ENCODE measurements at places on chromosomes 12 and 14. TPM values are rescaled to one million over a fixed set of nuclear protein-coding genes. Genes with fewer than 3 reads are reported as not detected.
A peak's percentile ranks its signal among the peaks of the same experiment; 100 is the strongest.

Gene C12orf56
- total RNA-seq, result 4.4 TPM

Gene SH2B3
- 3.3 TPM for total RNA-seq

Gene FAIM2
- 0.19 TPM for total RNA-seq

Gene WIF1
- not detected for total RNA-seq

DNA sequence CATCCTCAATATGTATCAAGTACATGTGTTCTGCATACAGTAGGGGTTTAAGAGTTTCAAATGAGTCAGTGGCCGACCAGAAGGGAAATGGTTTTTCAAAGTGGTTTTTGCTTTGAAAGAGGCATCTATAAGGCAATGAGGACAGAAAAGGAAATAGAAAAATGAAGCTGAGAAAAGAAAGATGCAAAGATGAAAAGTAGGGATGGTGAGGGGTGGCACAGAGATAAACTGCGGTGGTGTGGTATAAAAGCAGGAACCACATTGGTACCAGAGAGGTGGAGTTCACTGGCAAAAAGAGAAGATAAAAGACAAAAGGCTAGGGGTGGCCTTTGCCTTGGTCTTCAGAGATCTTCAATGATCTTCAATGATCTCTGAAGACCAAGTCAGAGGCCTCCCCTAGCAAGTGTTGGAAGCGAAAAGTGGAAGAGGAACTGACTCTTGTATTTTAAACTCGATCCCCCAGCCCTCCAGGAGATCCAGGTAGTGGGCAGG, 144.0 kb upstream of the KRR1 start:
- no peak for DNase-seq
- H3K27me3 ChIP-seq, result no peaks in the 10 kb centered on the region
- H3K4me1 ChIP-seq, result peaks cover 31% of the 10 kb centered on the region
- H3K27ac ChIP-seq, result peak overlapping the region; percentile 71
- no peaks in the 10 kb centered on the region for H3K36me3 ChIP-seq
- no peak overlapping the region for H3K4me3 ChIP-seq

GRCh38 chr14:64762044-64763034, 58.1 kb downstream of the PLEKHG3 start:
- H3K27me3 ChIP-seq, result no peaks in the 10 kb centered on the region
- H3K4me3 ChIP-seq, result peak overlapping the region; percentile 44
- H3K27ac ChIP-seq, result peak overlapping the region; percentile 82
- DNase-seq, result no peak

DNA sequence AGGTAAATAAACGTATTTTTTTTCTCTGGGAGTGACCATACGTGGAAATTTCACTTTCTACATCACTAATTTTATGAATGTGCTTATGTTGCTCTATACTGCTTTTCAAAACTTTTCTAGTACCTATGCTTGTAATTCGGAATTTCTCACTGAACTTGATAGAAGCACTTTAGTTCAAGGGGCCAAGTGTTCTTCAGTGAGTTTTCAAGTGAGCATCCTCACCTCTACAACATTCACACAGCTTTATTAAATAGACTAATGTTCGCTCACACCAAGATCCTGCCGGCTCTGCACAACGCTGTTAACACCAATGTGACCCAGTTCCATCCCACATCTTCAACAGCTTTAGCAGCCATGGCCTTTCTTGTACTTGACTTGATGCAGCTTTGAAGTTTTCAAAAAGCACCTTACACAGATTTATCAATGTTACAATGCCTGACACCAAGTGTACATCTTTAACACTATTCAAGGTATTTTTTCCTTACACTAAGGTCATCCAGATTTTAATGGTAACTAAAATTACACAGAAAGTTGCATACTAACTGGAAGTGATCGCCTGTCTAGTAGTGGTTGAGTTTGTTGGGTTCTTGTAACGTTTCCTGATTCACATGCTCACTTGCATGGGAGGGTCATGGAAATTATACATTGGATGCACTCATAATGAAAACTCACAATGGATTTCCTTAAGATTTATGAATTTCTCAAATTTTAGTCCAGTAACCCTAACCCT, 4.5 kb downstream of the UBC start:
- H3K4me3 ChIP-seq, result peak overlapping the region; percentile 54
- H3K36me3 ChIP-seq, result peaks cover 5% of the 10 kb centered on the region
- H3K4me1 ChIP-seq, result peaks cover 13% of the 10 kb centered on the region
- no peak for DNase-seq
- peak overlapping the region; percentile 57 for H3K27ac ChIP-seq
- no peaks in the 10 kb centered on the region for H3K27me3 ChIP-seq

DNA sequence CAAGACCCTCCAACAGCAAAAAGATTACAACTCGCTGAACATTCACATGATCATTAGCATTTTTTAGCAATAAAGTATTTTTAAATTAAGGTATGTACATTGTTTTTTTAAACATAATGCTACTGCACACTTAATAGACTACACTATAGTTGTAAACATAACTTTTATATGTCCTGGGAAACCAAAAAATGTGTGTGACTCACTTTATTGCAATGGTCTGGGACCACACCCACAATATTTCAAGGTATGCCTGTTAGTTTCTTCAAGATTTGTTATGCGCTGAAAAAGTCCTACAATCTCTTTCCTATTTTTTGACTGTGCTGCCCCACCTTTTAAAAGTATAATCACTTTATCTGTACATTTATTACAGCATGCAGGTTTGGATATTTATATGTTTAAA, 30.4 kb upstream of the PCNX4 start:
- no peak overlapping the region for H3K27ac ChIP-seq
- H3K4me1 ChIP-seq, result no peaks in the 10 kb centered on the region
- no peak for DNase-seq
- H3K4me3 ChIP-seq, result no peak overlapping the region

GRCh38 chr14:28576523-28576922, 190.1 kb upstream of the FOXG1 start:
- no peaks in the 10 kb centered on the region for H3K27me3 ChIP-seq
- H3K4me3 ChIP-seq, result no peak overlapping the region
- H3K4me1 ChIP-seq, result no peaks in the 10 kb centered on the region
- no peak overlapping the region for H3K27ac ChIP-seq
- DNase-seq, result no peak

- no peak for DNase-seq
- H3K4me3 ChIP-seq, result no peak overlapping the region
- no peaks in the 10 kb centered on the region for H3K36me3 ChIP-seq
Observed at GRCh38 chr14:104980611-104981531, 2.7 kb upstream of the AHNAK2 start.

Data from esophagus squamous epithelium (tissue), 5 donors.